GM23338 (cell line): ENCODE measurements at places on chromosomes 2 and 18.

DNA sequence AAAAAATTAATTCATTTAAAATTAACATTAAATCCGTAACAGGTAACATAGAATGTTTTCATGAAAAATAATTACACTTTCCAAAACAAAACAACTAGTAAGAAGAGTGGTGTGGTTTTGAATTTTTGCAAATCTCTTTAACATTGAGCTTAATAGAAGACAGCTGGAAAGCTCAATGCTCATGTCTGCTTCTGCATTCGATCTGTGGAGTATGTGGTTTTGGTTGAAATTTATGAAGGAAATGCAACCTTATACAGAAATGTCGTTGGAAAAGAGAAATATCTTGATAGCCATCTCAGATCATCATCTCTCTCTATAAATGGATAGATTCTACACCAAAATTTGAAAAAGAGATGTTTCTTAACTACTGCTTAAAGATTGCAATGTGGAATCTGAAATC lies 17.3 kb upstream of the FHL2 start:
- no peak for DNase-seq

GRCh38 chr2:9771481-9772017 lies 71.7 kb upstream of the TAF1B start:
- peak; percentile 58 for DNase-seq

GRCh38 chr2:128369602-128370467 lies 51.2 kb upstream of the HS6ST1 start:
- DNase-seq = no peak

GRCh38 chr2:174227748-174228147 lies 20.6 kb downstream of the OLA1 start:
- DNase-seq = no peak
